ENCODE measurements at places on chromosomes 5 and 9. TPM values are rescaled to one million over a fixed set of nuclear protein-coding genes. Genes with fewer than 3 reads are reported as not detected.
A peak's percentile ranks its signal among the peaks of the same experiment; 100 is the strongest.

DNA sequence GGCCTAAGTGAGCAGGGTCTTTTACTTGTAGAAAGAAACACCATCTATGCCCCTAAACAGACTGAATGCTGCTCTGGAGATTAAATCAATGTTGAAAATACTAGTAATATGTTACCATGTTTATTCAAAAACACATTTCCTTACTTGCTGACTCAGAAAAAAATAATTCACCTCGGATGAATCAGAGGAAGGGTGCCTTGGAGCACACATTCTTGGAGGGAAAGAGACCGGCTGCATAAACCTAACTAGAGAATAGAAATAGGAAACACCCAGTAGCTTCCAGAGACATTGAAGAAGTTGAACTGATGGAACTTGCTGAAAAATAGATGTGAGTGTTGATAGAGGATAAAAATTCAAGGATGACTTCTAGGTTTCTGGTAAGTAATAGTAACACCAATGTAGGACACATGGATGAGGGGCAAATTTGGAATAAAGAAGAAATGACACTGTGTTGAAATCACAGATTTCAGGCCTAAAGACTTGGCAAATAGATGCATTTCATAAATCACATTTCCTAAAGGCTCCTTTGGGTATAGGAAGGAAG lies 76.9 kb upstream of the MINAR2 start:
- no peak for DNase-seq

DNA sequence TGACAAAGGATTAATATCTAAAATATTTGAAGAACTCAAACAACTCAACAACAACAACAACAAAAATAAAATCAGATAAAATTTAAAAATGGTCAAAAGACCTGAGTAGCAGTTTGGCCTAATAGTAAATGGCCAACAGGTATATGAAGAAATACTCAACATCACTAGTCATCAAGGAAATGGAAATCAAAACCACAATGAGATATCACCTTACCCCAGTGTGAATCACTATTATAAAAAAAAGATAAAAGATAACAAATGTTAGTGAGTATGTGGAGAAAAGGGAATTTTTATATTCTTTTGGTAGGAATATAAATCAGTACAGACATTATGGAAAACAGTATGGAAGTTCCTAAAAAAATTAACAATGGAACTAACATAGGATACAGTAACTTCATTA lies 247.9 kb upstream of the TRPC7 start:
- no peak for DNase-seq

GRCh38 chr9:15696979-15697378 lies 144.1 kb downstream of the CCDC171 start:
- no peak for DNase-seq

GRCh38 chr9:132260846-132261245 lies 93.9 kb downstream of the SETX start:
- DNase-seq: no peak

DNA sequence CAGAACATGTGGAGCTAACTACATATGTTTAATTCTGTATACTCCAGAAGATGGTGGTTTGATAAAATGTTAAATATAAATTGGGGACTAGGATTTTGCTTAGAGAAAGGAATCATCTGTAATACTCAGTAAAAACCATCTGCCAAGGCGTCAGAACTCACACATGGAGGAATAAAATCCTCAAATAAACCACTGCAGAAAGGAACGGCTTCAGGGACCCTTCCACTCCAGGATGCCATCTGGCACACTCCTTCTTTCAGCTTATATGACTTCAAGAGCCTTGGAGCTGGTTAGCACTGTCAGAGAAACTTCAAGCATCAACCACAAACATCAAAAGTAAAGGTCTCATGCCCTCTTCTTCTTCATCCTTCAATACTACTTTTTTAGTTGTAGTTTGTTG lies 360.6 kb downstream of the PLK2 start:
- DNase-seq: no peak

- DNase-seq: no peak
Observed at GRCh38 chr9:133528001-133528875, 3.5 kb upstream of the MYMK start.

- DNase-seq: no peak
Observed at GRCh38 chr9:22257026-22257816, 189.4 kb upstream of the DMRTA1 start.

DNA sequence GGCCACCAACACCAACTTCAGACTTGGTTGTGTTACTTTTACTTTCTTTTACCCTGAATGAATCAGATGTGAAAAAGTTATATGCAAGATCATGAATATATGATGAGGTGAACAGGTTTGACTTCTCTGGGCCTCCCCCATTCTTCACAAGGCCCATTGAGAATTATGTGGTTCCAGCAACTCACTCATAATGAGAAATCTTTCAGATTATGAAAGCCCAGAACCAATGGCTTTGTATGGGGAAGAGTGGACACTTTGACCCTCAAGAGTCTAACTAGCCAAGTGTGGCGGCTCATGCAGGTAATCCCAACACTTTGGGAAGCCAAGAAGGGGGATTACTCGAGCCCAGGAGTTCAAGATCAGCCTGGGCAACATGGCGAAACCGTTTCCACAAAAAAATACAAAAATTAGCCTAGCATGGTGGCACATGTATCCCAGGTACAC lies 16.1 kb upstream of the LNPEP start:
- DNase-seq: no peak

GRCh38 chr5:133328800-133329199 lies 277.0 kb downstream of the HSPA4 start:
- no peak for DNase-seq

GRCh38 chr9:86434039-86434726 lies 80.0 kb upstream of the TUT7 start:
- no peak for DNase-seq

- peak; percentile 4 for DNase-seq
Observed at GRCh38 chr5:98301547-98301946, 471.9 kb upstream of the RGMB start.

GRCh38 chr5:77943851-77944250 lies 167.7 kb upstream of the TBCA start:
- no peak for DNase-seq

GRCh38 chr5:167587772-167588437 lies 703.5 kb upstream of the WWC1 start:
- DNase-seq: peak; percentile 14

- no peak for DNase-seq
Observed at GRCh38 chr5:154868702-154869101, 10.3 kb downstream of the CNOT8 start.

GRCh38 chr5:154811653-154812465 lies 38.5 kb downstream of the FAXDC2 start:
- DNase-seq: peak; percentile 62

DNA sequence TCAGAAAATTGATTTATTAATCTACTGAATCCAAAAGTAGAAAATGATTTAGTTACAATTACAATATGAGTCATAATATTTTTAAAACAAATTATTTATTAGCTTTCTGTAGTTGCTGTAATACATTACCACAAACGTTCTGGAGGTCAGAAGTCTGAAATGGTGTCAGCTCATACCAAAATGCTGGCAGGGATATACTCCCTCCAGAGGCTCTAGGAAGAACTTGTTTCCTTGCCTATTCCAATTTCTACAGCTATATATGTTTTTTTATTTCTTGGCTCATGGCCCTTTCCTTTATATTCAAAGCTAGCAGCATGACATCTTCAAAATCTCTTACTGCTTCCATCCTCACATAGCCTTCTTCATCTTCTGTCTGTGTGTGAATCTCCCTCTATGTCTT lies 667.9 kb upstream of the ITGA1 start:
- DNase-seq: no peak

- DNase-seq: peak; percentile 28
Observed at GRCh38 chr9:18473652-18474279, at the start of gene ADAMTSL1. Gene ADAMTSL1 (plus strand): TSS chr9:18474153. CDS start chr9:18474233, 80 bp downstream.

- no peak for DNase-seq
Observed at GRCh38 chr5:160088805-160089204, 30.4 kb downstream of the PWWP2A start.

DNA sequence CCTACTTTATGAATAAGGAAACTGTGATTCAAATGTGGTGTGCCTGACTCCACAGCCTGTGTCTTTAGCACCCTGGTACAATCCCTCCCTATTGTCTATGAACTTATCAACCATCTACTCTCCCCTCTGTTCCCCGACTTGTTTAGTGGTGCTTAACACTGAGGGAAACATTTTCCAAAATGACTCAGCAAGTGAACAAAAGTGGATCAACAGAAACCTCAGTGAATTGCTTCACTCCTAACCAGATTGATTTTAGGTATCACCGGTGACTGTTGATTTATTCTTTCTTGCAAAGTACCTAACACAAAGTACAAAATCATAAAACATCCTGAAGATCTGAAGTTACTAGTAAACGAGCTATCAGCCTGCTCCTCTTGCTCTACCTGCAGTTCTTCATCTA lies 42.1 kb upstream of the RAPGEF6 start:
- DNase-seq: no peak

DNA sequence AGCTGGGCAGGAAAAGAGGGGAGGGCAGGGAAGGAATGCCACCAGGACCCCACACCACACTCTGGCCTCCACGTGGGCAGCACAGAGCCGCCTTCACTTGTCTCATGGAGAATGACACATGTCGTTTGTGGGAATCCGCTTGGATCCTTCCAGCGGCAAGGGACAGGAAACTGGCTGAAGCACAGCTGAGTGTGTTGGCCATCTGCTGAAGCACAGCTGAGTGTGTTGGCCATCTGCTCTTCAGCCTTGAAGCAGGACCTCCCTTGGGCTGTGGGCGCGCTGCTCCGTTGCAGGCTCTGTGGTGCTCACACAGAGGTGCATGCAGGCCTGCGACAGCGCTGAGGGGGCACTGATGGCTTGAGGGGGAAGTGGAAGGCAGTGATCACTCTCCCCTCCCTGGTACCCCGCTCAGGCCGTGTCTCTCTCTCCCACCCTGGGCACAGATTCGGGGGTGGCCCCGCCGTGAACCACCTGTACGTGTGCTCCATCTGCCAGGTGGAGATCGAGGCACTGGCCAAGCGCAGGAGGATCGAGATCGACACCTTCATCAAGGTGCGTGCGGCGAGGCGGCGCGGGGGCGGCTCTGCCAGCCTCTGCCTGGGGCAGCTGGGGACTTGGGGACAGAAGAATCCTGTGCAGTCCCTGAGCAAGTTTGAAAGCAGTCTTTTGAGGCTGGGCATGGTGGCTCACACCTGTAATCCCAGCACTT lies 40.6 kb downstream of the USP20 start:
- no peak for DNase-seq

GRCh38 chr9:73880101-73880500 lies 617.0 kb upstream of the RORB start:
- DNase-seq: no peak

- no peak for DNase-seq
Observed at GRCh38 chr5:8842971-8843551, 702.8 kb downstream of the SEMA5A start.

DNA sequence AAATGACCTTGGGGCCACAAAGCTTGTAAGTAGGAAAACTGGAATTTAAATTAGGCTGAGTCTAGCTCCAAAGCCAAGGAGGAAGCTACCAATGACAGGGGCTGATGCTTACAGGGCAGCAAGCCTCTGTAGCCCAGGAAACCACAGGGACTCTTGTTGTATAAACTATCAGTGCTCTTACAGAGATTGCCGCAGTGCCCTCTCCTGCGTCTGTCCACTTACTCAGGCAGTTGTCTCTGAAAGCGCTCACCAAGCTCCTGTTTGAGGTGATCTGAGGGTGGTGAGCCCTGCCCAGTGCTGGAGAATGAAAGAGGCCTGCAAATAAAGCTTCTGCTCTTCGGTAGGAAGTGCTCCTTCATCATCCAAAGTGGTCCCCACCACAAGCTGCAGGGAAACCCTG lies 498.8 kb downstream of the ARHGEF28 start:
- DNase-seq: no peak

GRCh38 chr5:24268482-24269056 lies 376.2 kb downstream of the CDH10 start:
- DNase-seq: no peak

DNA sequence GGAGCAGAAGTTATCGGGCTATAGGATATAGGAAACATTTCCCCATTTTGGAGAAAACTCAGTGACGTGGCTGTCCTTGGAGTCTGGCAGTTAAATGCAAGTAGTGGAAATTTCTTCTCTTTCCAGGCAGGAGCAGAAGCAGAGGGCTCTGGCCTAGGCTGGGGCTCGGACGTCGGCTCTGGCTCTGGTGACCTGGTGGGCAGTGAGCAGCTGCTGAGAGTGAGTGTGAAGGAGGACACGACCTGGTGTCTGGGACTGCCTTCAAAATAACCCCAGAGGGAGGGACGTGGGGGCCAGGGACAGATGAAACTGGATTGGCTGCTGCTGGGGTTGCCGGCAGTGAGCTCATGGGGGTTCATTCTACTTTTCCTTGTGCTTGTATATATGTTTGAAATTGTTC lies 79.5 kb downstream of the COL15A1 start:
- DNase-seq: no peak

The CLTA gene
- total RNA-seq: 224 TPM

The FABP6 gene
- total RNA-seq: 1.5 TPM

The PARP8 gene
- 39.7 TPM for total RNA-seq

The HEMGN gene
- total RNA-seq: not detected

The CCNO gene
- not detected for total RNA-seq

The ZER1 gene
- total RNA-seq: 19.1 TPM

The PCDHA12 gene
- total RNA-seq: 5.5 TPM

The SOHLH1 gene
- total RNA-seq: not detected

The LYSMD3 gene
- 12.1 TPM for total RNA-seq

The RETREG1 gene
- total RNA-seq: 6.2 TPM

The ACTBL2 gene
- not detected for total RNA-seq

The LEAP2 gene
- total RNA-seq: 2.9 TPM

The PCDHGB2 gene
- total RNA-seq: 1.5 TPM

Measured in neural crest cell (in vitro differentiated cells).